ENCODE measurements at places on chromosomes 4 and X.

- DNase-seq: no peak
These were observed 12.0 kb downstream of the FRMD7 start for GRCh38 chrX:132115792-132116191.

- no peak for DNase-seq
These were observed 56.0 kb downstream of the TMEM131L start for GRCh38 chr4:153521999-153522801.

- DNase-seq: peak; percentile 93
These were observed 165.6 kb upstream of the S100G start for GRCh38 chrX:16484338-16484737.

- no peak for DNase-seq
These were observed 411.8 kb downstream of the PPP1R2C start for GRCh38 chrX:42366181-42366580.

- no peak for DNase-seq
These were observed 102.2 kb upstream of the AFAP1 start for GRCh38 chr4:8041868-8042267.

DNA sequence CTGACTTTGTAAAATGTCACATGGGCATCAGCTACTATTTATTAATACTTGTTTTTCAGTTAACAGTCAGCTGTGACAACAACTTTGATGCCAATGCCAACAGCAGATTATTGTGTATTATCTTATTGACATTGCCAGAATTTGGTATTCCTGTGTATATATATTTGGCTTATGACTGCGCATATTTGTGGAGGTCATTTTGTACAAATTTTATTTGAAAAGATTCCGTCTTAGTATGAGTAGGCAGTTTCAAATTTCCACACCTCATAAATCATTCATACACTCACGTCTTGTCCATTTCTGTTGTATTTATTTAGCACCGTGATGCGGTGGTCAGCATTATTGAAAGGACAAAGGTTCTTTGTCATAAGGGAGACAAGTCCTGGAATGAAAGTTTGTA, 558.2 kb upstream of the NDST4 start:
- peak; percentile 3 for DNase-seq

GRCh38 chr4:150909116-150909515, 106.0 kb downstream of the LRBA start:
- no peak for DNase-seq

- DNase-seq: peak; percentile 6
These were observed 18.1 kb upstream of the ZXDB start for GRCh38 chrX:57573754-57574153.

DNA sequence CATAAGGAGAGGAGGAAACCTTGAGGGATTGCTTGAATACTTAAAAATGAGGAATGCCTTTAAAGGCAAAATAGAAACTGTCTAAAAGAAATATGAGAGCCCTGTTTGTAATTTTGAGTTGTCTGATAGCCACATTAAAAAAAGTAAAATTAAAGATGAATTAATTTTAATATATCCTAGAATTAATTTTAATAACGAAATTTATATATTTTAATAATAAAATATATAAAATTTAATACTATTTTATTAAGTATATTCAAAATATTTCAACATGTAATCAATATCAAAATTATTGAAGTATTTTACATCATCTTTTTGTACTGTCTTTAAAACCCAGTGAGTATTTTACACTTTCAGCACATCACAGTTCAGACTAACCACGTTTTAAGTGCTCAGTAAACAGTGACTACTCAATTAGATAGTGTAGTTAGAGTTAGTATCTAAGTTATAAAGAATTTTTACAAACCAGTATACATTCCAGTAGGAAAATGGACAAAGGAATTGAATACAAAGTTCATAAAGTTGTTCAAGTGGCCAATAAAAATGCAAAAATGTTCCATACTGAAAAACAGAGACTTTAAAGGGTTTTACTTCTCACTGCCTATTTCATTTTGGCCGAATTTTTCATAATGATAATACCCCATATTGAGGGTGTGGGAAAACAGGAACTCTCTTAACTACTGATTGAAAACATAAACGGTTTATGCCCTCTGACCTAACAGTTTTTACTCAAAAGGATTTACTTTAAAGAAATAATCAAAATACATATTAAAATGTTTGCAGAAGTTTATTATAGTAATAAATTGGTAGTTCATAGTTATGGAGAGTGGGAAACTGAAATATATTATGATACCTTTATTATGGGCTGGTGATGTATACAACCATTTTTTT, 2.9 kb downstream of the SLC30A9 start:
- DNase-seq: no peak

DNA sequence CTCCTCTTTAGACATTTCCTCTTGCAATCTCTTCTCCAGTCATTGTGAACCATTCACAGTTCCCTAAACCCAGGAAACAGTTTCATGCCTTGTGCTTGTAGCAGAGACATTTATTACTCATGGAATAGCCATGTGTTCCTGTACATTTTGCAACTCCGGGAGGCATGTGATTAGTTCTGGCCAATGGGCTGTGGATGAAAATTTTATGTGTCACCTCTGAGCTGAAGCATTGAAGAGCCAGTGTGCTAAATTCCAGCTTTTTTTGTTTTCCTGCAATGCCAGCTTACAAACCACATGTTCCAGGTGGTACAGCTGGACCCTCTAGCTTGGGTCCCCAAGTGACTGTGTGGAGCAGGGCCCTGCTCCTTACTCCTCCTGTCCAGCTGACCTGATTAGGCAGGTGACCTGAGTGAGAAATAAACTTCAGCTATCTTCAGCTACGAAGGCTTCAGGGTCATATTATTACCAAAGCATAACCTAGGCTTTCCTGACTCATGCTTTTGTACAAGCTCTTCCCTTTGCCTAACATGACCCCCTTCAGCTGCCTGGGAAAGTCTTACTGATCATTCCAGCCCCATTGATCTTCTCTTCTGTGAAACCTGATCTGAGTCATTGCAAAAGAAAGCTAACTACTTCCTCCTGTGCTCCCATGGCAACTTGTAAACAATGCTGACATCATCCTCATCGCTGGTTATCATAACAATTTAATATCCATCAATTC, 200.4 kb downstream of the PTTG2 start:
- DNase-seq: peak; percentile 98

GRCh38 chrX:20116087-20116576, 575 bp downstream of the MAP7D2 start:
- DNase-seq: no peak

DNA sequence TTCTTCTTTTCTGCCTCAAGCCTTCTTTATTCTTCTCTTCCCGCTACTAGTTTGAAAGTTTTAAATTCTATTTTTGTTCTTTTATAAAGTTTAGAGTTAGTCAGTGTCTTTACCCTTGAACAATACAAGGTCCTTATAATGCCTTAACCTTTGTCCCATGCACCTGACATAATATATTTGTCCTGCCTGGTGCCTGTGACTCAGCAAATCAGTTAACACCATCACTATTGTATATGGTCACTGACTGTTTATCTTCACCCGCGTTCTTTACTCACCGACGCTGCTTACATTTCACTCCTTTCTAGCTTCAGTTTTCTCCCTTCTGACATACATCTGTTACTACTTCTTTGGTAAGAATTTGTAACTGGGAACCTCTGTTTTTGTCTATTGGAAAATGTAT, 5.7 kb downstream of the SMIM20 start:
- no peak for DNase-seq

DNA sequence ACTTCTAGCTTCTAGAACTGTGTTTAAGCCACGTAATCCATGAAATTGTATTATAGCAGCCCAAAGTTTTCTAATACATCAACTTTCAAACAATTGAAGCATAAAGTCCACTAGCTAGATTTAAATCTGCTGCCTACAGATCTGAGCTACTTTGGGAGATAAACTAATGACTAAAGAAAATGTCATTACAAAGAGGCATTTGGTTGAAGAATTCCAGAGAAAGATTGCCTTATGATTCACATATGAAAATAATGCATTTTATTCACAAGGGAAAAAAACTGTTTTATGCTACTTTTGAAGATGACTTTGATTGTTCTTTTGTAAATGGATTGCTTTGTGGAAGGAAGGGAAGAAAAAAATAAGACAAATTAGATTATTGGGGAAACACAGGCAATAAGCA, 124.1 kb upstream of the SLIT2 start:
- peak; percentile 24 for DNase-seq

DNA sequence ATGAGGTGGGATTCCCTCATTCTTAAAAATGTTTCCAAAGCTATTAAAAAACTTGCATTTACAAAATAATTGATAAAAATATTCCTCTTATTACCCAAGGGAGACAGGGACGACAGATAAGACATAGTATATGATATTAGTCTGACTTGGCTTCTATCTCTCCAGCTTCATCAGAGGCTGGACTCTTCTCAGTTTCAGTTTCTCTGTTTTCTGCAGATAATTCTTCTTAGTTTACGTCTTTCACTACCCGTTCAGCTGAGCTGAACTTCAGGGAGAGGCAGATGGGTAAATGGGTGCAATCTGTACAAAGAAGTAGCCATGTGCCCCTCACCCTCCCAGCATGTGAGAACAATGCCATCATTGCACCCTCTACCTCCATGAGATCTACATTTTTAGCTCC, 214.0 kb upstream of the SLIT2 start:
- no peak for DNase-seq

GRCh38 chr4:56469489-56470210, 2.2 kb downstream of the SRP72 start:
- DNase-seq: no peak

DNA sequence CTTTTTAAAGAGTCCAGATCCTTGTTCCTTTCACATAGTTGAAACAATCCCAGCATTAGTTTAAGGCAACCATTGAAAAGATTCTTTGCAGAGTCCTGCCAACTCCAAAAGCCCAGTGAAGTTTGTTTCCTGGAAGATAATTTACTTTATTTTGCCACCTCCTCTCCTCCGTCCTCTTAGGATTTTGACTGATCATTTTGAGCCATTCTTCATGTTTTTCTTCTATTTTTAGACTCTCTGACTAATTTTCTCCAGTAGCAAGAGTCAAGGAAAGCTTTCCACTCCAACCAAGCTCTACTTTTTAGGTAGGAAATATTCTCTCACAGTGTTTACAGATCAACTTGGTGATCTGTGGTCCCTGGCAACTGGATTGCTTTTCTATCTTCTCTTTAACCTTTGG, 10.3 kb downstream of the NCBP2L start:
- DNase-seq: no peak

- peak; percentile 85 for DNase-seq
These were observed 272.0 kb upstream of the HAND2 start for GRCh38 chr4:173801876-173802661.

- no peak for DNase-seq
These were observed 149.9 kb downstream of the FBXO8 start for GRCh38 chr4:174133551-174133950.

DNA sequence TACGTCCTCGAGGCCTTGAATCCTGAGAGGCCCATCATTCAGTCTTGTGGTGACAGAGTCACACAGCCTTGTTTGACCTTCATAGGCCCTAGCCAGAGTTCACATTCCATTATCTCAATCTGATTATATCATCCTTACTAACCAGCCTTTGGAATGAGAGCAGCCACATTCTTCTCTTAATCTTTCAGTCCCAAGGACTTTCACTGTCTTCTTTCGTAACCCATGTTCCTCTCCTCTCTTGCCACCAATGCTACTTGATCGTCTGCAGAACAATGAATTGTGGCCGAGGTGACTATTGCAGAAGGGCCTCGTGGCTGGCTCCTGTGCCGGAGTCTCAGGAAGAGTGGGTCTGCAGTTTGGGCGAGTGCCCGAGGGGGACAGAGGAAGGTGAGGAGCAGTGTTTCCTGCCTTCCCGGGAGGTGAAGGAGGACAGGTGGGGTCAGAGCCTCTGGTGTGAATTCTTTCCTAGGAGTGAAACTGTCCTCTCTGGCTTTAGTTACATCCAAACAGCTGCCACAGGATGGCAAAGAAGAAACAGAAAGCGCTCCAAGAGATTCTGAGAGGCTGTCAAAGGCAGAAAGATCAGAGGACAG, 94.6 kb downstream of the LIMCH1 start:
- peak; percentile 24 for DNase-seq

DNA sequence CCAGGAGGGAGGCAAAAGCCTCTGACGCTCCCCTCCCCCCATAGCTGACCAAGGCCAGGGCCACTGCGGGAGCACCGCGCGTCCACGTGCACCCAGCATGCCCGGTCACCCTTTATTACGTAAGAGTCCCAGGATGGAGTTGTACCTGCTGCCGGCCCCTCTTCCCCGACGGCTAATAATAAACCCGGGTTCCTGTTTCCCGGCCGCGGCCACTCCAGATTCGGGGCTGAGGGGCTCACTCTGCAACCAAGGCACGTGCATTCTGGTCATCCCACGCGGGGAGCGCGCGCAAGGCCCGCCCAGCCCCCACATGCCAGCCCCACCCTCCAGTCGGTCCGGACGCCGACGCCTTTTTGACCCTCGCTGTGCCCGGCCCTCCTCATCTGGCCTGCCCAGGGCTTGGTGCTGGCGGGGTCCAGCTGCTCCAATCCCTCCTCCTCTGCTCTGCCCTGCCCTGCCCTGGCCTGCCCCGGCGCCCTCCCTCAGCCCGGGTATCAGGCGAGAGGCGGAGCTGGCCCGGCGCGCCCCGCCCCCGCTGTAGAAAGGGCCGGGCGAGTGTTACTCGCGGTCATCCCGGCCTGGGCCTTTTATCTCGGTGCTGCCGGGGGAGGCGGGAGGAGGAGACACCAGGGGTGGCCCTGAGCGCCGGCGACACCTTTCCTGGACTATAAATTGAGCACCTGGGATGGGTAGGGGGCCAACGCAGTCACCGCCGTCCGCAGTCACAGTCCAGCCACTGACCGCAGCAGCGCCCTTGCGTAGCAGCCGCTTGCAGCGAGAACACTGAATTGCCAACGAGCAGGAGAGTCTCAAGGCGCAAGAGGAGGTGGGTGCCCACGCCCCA, 2.6 kb downstream of the MID1IP1 start:
- peak; percentile 62 for DNase-seq

DNA sequence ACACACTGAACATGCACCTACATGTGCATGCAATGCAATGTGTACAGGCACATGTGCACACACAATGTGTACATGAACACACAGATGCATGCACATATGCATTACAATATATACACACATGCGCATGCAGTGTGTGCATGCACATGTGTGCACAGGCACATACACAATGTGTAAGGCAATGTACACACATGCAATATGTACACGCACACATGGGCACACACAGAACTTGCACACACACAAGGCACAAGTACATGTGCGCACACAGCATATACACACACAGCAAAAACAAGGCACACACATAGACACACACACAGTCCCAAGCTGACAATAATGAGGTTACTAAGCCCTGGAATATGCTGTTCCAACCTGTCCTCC, 76.3 kb downstream of the EVC2 start:
- no peak for DNase-seq

- DNase-seq: no peak
These were observed 430.5 kb upstream of the PABPC4L start for GRCh38 chr4:134632056-134632455.

- no peak for DNase-seq
These were observed 85.1 kb downstream of the CT47B1 start for GRCh38 chrX:120790552-120790951.
